Glutamatergic neuron (in vitro differentiated cells): ENCODE measurements at places on chromosomes 13 and 19. TPM values are rescaled to one million over a fixed set of nuclear protein-coding genes. Genes with fewer than 3 reads are reported as not detected.
A peak's percentile ranks its signal among the peaks of the same experiment; 100 is the strongest.

DNA sequence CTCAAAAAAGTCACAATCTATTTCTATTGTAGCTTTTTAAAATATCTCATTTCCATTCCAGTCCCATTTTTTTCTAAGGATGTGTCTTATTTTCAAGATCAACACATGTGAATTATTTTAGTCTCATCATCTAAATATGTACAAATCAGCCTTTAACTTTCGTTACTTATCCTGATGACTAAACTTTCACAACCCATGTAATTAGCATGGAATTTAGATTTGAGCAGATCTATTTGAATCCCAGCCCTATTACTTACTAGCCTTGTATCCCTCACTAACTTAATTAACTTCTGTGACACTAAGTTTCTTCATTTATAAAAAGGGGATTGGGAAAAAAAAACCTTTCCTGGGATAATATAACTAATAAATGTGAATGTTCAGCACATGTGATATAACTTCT, 81.1 kb downstream of the UFM1 start:
- DNase-seq, result no peak

DNA sequence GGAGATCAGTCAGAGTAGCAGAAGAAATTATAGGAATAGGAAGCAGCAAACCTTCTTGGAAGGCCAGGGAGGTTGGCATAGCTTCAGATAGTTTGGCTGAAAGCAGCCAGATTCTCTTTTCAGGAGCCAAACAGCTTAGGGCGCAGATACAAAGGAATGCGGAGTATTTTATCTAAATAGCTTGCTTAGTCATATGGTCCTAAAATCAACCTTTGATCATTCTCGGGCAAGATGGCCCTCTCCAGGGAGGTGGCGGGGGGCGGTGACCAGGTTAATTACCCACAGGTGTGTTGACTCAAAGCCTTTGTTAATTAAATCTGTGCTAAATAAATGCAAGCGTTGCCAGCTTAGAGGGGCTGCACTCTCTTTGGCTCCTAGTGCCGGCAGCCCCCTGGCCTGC, 12.5 kb upstream of the NCR1 start:
- no peak for DNase-seq

DNA sequence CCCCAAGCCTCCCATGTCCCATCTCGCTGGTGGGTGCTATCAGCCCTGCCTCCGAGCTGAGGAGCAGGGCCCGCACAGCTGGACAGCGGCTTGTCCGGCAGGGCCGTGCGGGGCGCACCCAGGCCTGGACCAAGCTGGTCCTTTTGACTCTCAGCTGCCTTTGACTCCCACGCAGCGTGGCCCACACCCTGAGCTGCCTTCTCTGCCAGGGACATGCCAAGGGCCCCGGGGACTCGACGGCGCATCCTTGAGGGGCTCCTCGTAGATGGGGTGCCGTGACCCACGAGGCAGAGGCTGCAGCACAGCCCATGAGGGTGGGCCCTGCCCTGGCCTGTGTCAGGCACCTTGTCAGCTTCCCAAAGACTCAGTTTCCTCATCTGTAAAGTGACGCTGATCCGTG, 38.8 kb upstream of the F7 start:
- no peak for DNase-seq

GRCh38 chr19:18349524-18350128, 9.2 kb downstream of the PGPEP1 start:
- peak; percentile 69 for DNase-seq

- DNase-seq, result no peak
These were observed 613.9 kb downstream of the TBC1D4 start for GRCh38 chr13:74868049-74868448.

DNA sequence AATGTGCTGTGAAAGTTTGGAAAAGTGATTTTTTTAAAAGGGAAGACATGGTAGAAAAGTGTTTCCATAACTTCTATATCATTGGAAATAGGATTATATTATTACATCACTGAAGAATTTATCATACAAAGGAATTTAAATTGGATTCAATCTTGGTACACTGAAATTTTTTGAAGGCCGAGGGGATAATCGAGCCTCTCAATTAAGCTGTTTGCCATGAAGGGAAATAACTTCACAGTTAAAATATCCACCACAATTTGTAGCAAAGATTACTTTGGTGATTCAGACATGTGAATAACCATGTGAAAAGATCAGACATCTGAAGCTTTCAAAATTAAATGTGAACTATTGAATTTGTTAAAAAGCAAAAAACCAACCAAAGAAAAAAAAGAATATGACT, 215.3 kb downstream of the KLF5 start:
- DNase-seq, result no peak

DNA sequence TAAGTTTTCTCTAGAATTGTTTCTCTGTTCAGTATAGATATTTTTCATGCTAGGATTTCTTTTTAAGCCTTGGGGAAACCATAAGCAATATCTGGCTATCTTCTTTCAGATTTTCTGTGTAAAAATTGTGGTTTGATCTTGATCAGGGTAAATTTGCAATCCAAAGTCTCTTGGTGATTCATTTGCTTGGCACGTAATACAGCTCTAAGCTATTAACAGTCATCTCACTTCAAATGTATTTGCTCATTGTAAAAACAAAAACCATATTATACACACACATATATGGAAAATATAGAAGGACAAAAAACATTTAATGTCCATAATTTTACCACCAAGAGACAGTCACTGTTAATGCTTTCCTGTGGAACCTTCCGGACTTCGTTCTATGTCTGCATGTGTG, 191.0 kb downstream of the SHISA2 start:
- no peak for DNase-seq

DNA sequence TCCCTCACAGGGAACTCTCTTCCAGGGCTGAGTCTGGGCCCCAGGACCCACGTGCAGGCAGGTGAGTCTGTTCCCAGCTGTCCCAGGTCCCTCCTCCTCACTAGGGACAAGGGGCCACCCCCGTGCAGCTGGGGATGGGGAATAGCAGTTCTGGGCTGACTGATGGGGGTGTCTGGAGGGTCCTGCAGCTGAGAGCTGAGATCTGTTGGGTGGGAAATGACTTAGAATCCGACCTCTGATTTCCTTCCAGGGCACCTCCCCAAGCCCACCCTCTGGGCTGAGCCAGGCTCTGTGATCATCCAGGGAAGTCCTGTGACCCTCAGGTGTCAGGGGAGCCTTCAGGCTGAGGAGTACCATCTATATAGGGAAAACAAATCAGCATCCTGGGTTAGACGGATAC, 461 bp downstream of the LILRA2 start:
- no peak for DNase-seq

GRCh38 chr13:21568854-21569253, 35.1 kb downstream of the MICU2 start:
- DNase-seq, result no peak

DNA sequence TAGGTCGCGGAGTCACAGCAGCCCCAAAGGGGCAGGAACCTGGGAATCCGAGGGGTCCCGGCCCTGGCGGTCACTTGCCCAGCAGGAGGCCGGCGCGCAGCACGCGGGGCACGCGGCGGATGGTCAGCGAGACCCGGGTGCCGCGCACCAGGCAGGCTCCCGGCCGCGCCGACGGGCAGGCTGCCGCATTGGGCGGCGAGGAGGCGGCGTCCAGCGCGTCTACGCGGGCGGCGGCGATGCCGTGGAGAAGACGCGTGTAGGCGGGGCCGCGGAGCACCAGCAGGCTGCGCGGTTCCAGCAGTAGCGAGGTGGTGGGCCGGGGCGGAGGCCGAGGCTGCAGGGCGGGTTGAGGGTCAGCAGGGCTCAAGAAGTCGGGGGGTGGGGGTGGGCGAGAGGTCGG, 607 bp upstream of the SYNE4 start:
- DNase-seq, result peak; percentile 75

DNA sequence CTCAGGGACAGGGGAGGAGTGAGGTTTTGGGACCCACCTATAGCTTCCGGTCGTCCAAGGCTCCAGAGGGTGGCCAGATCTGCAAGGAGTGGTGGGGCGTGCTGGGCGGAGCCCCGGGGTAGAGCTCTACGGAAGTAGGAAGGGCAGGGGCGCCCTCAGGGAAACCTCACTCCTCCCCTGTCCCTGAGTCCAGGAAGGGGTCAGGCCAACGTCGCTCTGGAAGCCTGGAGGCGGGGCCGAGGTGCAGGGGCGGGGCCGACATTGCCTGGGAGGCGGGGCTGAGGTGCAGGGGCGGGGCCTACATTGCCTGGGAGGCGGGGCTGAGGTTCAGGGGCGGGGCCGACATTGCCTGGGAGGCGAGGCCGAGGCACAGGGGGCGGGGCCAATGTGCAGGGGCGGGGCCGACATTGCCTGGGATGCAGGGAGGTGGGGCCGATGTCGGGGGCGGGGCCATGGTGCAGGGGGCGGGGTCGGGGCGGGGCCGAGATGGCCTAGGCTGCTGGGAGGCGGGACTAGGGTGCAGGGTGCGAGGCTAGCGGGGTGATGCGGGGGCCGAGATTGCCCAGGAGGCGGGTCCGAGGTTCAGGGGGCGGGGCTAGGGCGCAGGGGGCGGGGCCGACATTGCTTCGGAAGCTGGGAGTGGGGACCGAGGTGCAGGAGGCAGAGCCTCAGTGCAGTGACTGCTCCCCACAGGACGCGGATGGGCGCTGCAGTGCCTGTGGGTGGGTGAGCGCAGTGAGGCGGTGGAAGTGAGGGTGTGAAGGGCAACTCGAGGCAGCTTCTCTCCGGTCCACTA, 4.9 kb upstream of the PALM start:
- DNase-seq, result peak; percentile 78

GRCh38 chr19:7748756-7749155, 1.4 kb upstream of the CD209 start:
- DNase-seq, result no peak

DNA sequence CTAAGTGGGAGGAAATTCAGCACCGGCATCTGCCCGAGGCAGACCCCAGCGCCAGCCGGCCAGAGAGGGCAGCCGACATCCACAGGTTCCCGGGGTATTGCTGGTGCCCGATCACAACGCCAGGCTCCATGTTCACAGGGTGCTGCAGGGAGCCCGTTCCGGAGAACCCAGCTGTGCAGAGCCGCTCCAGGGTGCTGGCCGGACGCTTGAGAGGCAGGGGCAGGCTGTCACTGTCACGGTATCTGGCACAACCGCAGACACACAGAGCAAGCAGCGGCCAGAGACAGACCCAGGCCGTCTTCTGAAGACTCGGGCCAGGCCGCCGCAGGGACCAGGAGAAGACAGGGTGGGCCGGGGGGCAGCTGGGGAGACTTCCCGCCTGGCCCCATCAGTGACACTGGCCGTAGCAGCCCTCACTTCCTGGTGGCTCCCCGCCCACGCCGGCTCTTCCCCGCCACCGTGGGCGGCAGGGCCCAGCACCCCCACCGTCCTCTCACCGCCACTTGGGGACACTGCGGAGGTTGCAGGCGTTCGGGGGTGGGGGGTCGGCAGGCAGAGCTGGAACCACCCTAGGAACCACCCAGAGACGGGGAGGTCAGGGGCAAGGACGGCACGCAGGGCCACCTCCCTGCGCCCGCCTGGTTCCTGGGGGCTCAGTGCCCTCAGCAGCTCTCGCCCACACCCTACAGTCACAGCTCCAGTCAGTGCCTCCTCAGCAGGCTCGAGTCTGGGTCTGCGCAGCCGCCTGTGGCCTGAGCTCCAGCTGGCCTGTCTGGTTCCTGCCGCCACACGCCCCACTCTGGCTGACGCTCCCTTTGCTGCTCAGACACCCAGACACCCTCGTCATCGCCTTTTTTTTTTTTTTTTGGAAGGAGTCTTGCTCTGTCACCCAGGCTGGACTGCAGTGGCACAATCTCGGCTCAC, 3.8 kb downstream of the RNF126 start:
- DNase-seq, result no peak

DNA sequence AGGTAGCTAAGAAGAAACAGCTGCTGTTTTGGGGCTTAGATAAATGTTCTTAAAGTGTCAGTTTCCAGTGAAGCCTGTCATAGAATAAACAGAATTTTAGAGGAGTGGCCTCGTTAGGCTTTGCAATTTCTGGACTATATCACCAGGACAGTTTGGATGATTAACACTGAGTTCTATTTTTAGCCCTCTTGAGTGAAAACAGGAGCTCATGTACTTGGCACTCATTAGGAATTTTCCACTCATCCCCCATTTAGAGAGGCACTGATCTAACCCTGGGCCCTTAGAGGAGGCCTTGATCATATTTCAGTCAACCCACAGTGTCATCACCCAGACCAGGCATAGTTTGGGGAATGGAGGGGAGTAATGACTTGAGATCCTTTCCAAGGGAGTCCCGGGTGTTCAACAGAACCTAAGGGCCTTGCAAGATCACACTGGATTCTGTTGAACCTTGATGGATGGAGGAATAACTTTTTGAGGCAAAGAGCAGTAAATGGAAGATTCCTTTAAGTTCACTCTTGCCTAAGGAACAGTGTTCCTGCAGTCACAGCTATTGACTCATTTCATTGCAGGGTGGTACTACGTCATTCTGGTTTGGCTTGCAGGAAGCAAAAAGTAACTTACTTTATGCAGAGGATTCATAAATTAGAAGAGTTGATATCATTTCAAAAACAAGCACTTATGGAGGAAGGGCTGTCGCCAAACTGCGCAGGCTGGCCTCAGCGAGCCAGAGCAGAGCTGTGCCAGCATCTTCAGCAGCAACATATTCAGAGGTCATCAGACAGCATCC, 160.2 kb downstream of the SLC7A1 start:
- DNase-seq, result no peak

- no peak for DNase-seq
These were observed 25.3 kb upstream of the OR10H2 start for GRCh38 chr19:15702534-15702930.

Gene ONECUT3
- total RNA-seq, result 15.4 TPM

Gene ZNF606
- 58.2 TPM for total RNA-seq
